Prostate gland (tissue), 2 donors: ENCODE measurements at places on chromosomes 3 and 15.
A peak's percentile ranks its signal among the peaks of the same experiment; 100 is the strongest.

DNA sequence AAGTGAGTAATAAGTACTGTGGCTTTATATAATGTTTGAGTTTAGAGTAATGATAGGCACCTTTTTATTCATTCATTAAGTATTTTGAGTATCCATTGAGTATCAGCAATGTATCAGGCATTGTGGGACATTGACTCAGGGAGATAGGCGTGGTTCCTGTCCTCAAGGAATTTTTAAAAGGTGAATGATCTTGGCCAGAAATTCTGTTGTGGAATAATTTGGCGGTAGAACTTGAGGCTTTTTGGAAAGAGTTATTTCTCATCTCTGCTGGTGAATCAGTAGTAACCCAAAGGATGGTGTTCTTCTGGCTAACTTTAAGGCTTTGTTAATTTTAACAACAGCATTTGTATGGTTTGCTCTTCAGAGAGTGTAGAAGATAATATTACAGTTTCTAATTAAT is 2.0 kb downstream of the RAB7A start:
- DNase-seq, result no peak

- DNase-seq, result no peak
These were observed 14.0 kb downstream of the UBR1 start for GRCh38 chr15:43091859-43092258.

DNA sequence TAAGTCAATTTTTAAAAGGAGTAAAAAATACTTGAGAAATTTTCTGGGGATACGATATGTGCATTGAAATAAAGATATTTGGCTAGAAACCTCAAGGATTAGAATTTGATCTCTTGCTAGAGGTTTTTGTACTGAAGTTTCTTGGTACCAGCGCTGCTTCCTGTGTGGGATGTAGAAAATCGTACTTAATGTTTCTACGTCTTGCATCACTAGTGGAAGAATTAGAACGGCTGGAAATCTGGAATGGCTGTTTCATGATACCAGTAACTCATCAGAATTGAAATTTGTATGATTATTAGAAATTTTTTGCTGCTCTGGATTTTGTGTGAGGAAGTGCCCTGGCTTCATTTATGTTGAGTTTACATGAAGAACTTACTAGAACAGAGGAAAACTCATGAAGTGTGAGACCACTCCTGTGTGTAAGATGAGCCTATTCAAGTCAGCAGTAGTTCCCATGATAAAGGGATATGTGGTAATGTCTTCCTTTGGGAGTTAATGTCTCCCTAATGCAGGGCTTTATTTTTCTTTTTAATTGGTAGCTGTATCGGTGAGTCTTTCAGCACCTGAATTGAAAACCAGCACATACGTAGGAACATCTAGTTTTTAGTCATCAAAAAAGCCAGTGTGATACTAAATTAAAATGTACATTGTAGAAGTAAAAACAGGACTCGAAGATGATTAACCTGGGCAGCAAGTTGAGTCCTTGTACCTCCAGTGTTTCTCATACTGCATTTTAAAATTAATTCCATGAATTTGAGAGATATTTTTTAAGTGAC is 3.2 kb downstream of the KBTBD8 start:
- no peak for DNase-seq

DNA sequence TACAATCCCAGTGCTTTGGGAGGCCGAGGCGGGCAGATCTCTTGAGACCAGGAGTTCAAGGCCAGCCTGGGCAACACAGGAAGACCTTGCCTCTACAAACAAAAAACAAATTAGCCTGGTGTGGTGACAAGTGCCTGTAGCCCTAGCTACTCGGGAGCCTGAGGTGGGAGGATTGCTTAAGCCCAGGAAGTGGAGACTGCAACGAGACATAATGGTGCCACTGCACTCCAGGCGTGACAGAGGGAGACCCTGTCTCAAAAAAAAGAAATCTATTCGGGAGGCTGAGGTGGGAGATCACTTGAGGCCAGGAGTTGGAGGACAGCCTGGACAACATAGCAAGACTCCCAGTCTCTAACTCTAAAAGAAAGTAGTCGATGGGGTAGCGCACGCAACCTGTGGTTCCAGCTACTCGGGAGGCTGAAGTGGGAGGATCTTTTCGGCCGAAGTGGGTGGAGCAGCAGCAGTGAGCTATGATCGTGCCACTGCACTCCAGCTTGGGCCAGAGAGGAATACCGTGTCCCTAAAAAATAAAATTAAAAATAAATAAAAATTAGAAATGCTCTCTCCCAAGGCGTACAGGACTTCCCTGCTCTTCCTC is 775 bp downstream of the C3orf33 start:
- no peak for DNase-seq

DNA sequence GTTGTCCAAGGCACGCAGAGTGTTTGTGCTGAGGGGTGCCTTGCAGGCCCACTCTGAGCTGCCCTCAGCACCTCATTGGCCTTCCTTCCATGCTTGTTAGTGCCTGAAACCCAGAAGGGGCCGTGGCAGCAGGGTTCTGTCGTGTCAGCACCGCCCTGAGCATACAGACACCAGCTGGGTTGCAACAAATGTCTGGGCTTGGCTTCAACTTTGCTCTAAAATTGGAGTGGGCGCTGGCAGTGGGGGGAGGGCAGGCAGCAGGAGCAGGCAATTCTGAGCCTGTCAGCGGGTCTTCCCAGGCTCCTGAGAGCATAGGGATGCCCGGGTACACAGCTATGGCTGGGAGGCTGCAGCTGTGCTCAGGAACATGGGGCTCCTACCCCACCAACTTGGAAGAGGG is 464.3 kb downstream of the EPHA3 start:
- no peak for DNase-seq

DNA sequence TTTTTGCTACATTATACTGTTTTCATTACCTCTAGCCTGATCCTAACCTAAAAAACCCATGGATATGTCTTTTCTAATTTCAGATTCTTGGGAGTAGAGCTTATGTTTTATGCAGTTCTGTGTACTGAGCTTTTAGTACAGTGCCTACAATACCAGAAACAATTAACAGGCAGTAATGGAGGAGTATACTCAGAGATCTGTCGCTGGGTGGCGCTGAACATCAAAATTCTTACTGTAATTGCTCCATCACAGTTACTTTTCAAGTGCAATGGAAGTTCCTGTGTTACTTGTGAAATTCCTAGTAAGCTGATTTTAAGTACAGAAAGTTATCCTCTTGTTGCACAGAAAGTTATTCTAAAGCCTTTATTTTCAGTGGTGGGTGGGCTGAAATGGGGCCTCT is 66.9 kb downstream of the RNF13 start:
- DNase-seq, result no peak

DNA sequence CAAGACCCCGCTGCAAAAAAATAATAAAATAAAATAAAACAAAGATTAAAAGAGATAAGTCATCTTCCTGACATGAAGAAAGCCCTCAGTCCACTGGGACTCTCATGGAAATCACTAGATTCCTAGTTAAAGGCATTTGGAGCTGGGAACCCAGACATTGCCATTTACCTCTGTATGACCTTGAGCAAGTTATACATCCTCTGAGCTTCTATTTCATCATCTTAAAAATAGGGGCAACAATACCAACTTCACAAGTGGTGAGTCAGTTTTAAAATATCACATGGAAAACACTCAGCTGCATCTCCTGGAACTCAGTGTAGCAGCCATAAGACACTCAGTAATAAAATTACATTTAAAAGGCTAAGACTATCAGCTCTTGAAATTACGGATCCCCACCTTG is 334.8 kb downstream of the ERC2 start:
- DNase-seq, result no peak

DNA sequence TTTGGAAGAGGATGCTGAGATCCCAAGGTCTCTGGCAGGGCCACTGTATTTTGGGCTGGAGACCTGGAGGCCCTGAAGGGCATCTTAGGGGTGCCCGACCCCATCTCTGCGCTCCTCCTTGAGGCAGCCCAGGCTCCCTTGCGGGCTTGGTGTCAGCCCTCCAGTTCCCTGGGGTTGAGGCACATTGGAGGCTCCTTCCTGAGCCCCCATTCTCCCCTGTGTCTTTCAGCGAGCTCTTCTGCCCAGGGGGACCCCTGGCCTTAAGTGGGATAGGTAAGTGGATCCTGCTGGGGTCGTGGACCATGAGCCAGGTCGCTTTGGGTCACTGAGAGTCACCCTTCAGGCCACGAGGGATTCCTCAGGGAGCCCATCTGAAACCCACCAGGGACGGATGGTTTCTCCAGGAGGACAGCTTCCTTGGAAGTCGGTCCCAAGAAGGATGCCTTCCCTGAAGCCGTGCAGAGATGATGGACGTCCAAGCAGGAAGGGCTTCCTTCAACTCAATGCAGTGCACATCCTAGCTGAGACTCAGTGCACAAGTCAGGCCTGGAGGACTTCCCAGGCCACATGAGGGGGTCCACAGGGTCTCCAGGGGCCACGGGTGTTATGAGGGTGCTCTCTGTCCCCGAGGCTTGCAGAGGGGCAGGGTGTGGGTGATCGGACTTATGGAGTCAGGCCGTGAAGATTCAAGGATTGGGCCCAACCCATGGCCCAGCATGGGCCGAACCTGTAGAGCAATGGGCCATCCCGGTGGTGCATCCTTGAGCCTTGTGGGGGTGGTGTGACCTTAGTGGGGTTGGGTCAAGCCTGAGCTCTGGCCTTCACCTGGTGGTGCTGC is 224.3 kb downstream of the SNRPN start:
- peak; percentile 3 for DNase-seq

DNA sequence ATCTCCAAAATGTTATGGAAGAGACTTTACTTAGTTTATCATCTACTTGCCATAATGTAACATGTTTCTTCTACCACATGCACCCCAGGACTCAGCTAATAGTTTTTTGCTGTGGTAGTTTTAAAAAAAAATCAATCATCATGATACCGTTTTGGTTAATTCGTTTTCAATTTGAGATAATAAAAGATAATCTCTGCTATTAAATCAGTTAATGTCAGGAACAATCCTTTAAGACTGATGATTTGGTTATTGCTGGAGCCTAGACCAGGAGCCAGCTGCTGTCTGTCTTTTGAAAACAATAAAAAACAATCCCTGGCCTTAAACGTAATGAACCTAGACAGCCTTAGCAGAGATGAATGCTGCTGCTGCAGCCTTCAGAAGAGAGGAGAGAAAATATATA is 403.7 kb downstream of the OXSM start:
- DNase-seq, result no peak

DNA sequence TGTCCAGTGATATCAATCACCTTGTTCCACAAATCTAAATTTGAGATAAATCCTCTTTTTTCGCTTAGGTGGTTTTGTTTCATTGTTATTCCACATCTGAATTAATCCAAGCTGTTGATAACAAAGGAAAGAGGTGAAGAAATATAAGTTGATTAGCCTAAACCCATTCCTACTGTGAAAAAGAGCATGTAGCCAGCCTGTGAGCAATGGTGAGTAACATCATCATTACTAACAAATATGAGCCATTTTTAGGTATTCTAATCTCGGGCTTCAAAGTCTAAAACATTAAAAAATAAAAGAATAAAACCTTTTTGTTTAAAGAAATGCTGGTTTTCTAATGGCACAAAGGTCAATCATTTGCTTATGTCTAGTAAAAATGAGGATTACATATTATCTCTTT is 52.1 kb upstream of the P3H2 start:
- DNase-seq, result no peak

GRCh38 chr15:45866616-45867015 is 231.8 kb downstream of the SQOR start:
- no peak for DNase-seq

GRCh38 chr3:146280864-146281263 is 30.0 kb upstream of the PLSCR4 start:
- no peak for DNase-seq

DNA sequence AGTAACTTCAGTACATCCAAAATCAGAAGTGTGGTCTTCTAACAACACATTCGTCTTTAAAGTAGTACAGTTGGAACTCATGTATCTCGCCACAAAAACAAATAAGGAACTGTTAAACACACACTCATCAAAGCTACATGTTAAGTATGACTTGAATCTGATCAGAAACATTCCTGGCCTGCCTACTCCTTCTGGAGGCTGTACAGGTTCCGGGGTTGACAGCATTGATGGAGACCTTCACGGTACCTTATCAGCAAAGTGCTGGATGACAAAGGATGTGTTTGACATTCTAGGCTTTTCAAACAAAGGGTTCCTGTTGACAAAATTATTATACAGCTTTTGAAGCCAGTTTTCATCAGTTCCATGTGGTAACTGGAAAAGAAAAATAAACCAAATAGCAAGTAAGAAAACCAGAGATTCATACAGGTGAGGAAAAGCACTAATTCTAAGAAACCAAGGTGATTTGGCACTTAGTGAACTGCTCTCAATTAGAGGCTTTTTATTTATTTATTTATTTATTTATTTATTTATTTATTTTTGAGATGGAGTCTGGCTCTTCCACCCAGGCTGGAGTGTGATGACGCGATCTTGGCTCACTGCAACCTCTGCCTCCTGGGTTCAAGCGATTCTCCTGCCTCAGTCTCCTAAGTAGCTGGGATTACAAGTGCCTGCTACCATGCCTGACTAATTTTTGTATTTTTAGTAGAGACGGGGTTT is 44.3 kb downstream of the MYO5C start:
- DNase-seq, result no peak

GRCh38 chr3:127791221-127791913 is 30.9 kb downstream of the MGLL start:
- DNase-seq, result peak; percentile 28

- no peak for DNase-seq
These were observed 12.4 kb downstream of the CFAP161 start for GRCh38 chr15:81146466-81146865.

- no peak for DNase-seq
These were observed 4.4 kb downstream of the CPLX3 start for GRCh38 chr15:74830868-74831267.

GRCh38 chr15:74253211-74253921 is 17.2 kb downstream of the CCDC33 start:
- DNase-seq, result no peak

DNA sequence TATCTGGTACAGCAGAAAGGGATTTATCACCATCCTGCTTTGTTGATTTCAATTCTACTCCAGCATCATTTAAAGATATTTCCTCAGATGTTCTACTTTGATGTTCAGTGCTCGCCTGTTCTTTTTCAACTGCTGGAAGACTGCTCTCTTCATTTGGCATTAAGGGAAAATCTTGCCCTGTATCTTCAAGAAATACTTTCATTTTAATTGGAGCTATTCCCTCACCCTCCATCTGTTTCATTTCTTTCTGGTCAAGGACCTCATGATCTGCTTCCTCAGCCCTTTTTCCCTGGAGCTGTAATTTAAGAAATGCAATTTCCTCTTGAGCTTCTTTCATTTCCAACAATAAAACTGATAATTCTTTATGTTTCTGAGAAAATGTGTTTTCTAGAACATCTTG is 37.8 kb upstream of the HCLS1 start:
- DNase-seq, result no peak

DNA sequence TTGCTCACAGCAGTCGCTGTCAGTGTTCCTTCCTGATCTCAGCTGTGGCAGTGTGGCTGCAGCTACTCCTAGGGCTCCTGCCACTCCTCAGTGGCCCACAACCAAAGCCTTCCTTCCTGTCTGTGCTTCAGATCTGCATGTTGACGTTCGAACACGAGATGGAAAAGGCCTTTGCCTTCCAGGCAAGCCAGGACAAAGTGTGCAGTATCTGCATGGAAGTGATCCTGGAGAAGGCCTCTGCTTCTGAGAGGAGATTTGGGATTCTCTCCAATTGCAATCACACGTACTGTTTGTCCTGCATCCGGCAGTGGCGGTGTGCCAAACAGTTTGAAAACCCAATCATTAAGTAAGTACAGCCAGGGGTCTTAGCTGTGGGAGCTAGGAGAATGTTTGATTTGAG is 17.8 kb downstream of the MKRN2 start:
- no peak for DNase-seq
